Mesendoderm (in vitro differentiated cells): ENCODE measurements at places on chromosomes 5 and 9.

DNA sequence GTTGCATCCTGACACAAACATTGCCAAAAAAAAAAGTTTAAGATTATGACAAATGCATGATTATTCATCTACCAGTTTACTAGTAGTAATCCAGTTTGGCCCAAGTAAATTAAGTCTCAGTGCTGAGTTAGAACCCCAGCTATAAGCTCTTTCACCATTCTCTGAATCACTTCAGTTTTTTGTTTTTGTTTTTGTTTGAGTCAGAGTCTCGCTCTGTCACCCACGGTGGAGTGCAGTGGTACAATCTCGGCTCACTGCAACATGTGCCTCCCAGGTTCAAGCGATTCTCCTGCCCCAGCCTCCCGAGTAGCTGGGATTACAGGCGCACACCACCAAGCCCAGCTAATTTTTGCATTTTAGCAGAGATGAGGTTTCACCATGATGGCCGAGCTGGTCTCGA is 1.5 kb upstream of the PCYOX1L start:
- H3K27ac ChIP-seq: no peak overlapping the region
- H3K4me3 ChIP-seq: no peak overlapping the region
- DNase-seq: no peak
- H3K4me1 ChIP-seq: no peaks in the 10 kb centered on the region
- H3K36me3 ChIP-seq: peaks cover 1% of the 10 kb centered on the region

GRCh38 chr5:139686356-139686705 is 38.2 kb downstream of the CXXC5 start:
- no peak for DNase-seq
- H3K4me3 ChIP-seq: no peak overlapping the region
- H3K4me1 ChIP-seq: peaks cover 32% of the 10 kb centered on the region

DNA sequence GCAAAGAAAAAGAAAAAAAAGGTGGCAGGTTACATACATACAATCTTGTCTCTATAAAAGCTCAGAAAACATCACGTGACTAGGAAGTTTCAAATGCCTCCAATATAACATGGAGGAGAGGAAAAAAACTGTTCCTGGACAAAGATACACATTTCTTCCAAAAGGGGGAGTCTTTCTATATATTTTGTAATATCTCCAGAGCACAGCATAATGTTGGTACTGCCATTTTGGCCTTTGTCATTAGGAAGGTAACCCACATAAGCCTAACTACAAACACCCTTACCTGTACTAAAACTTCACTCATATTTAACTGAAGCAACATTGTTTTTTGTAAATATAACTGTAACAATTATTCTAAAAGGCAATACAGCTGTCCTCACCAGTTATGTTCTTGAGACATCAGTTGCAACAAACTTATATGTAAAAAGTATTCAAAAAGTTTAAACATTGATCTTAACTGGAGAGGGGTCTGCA is 1.2 kb upstream of the BTF3 start:
- H3K27ac ChIP-seq: no peak overlapping the region
- H3K4me3 ChIP-seq: no peak overlapping the region
- H3K36me3 ChIP-seq: no peaks in the 10 kb centered on the region
- no peaks in the 10 kb centered on the region for H3K27me3 ChIP-seq
- H3K4me1 ChIP-seq: peaks cover 3% of the 10 kb centered on the region

DNA sequence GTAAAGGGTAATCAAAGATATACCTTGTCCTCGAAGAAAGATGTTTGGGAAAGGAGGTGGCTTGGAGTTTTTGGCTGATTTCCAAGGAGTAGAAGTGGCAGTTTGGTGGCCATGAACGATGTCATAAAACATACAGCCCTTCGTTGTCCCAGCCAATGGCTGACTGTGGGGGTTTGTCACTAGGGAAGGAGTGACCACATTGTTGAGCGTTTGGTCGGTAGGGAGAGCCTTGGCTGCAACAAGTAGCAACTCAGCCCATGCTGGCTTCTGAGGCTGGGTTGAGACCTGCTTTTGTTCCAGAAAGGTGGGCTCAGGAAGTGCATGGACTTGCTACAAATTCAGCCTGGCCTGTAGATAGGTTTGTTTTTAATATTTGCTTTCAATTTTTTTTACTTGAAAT is 128.3 kb downstream of the BOD1 start:
- no peaks in the 10 kb centered on the region for H3K27me3 ChIP-seq
- H3K4me1 ChIP-seq: no peaks in the 10 kb centered on the region
- no peak overlapping the region for H3K4me3 ChIP-seq
- H3K36me3 ChIP-seq: no peaks in the 10 kb centered on the region
- DNase-seq: no peak
- no peak overlapping the region for H3K27ac ChIP-seq

DNA sequence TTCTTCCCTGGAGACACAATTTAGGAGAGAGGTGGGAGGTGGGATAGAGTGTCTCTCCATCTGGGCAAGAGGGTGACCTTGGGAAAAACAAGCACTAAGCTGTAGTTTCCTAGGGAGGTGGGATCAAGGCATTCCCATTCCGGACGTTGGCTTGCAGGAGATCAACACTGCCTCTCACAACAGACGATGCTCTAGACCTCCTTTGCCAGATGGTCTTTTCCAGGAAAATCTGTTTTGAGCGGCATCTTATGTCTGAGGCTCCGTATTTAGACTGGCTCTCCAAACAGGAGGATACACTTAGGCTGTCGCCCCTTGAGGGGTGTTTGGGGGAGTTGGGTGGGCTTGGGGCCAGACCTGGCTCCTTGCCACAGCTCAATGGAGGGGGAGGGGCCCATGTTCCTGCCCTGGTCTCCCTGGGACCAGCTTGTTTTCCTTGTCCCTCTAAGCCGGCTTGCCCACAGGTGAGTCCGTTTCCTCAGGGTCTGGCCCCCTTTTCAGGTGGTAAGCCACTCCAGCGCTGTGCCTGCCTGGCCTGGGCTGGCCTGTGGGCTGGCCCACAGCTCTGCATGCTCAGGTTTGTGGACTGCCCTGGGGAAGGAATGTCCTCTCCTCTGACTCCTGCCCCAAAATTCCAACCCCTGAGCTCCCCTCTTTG is 2.4 kb downstream of the PSD2 start:
- H3K4me3 ChIP-seq: no peak overlapping the region
- no peak overlapping the region for H3K27ac ChIP-seq
- no peaks in the 10 kb centered on the region for H3K4me1 ChIP-seq
- H3K36me3 ChIP-seq: no peaks in the 10 kb centered on the region
- no peak for DNase-seq
- H3K27me3 ChIP-seq: peaks cover 50% of the 10 kb centered on the region

- H3K27ac ChIP-seq: no peak overlapping the region
- peaks cover 2% of the 10 kb centered on the region for H3K36me3 ChIP-seq
- no peak for DNase-seq
Measured at GRCh38 chr5:14458414-14458813, 123.2 kb upstream of the OTULINL start.

- no peaks in the 10 kb centered on the region for H3K36me3 ChIP-seq
- no peak overlapping the region for H3K4me3 ChIP-seq
- DNase-seq: no peak
- no peak overlapping the region for H3K27ac ChIP-seq
Measured at GRCh38 chr9:29322240-29322639, 1749.0 kb upstream of the C9orf72 start.

- H3K36me3 ChIP-seq: no peaks in the 10 kb centered on the region
- DNase-seq: no peak
- H3K4me1 ChIP-seq: no peaks in the 10 kb centered on the region
- H3K27me3 ChIP-seq: peaks cover 1% of the 10 kb centered on the region
Measured at GRCh38 chr9:108620767-108621166, 235.0 kb downstream of the ACTL7B start.

DNA sequence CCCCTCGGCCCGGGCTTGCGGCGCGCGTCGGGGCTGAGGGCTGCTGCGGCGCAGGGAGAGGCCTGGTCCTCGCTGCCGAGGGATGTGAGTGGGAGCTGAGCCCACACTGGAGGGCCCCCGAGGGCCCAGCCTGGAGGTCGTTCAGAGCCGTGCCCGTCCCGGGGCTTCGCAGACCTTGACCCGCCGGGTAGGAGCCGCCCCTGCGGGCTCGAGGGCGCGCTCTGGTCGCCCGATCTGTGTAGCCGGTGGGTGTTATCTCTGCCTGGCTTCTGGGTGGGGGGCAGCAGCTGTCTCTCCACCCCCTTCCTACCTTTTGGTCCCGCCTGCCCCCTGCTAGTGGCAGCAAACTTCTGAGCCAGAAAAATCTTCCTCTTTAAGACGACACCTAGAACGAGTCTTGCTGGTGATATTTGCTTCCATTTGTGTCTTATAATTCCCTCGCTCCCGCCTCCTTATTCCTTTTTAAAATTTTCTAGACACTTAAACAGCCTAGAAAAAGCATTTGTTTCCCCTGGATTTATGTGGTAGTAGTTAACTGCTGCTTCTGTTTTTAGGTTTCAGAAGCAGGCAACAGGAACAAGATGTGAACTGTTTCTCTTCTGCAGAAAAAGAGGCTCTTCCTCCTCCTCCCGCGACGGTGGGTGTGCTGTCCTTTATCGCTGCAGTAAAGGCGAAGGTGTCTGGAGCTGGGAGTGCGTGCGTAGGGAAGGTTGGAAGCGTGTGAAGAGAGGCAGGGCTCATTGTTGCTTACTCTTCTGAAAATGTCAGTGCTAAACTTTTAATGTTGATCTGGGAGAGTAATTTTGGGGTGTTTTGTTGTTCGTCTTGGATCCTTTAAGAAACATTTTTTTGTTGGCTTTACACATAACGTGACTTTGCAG is 554 bp downstream of the JAK2 start:
- H3K27ac ChIP-seq: peak overlapping the region; percentile 64
- H3K36me3 ChIP-seq: no peaks in the 10 kb centered on the region
- H3K27me3 ChIP-seq: no peaks in the 10 kb centered on the region
- peak; percentile 72 for DNase-seq

DNA sequence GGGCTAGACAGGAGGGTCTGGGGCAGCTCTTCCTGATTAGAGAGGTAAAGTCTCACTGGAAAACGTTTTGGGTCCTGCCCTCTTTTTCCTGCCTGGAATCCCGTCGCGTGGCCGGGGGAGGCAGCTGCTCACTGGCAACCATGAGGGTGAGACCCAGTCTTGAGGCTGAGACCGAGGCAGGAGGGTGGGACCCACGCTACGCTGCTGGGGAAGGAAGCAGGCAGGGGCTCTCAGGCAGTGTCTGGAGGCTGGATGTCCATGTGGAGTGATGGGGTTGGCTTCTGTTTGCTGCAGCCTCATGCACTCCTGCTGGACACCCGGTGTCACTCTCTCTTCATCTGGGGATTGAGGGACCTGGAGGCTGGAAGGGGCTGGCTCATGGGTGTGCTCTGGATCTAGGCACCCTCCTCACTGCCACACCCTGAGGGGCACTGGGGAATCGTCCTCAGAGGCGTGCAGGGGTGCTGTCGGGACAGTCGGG is 11.3 kb upstream of the SLC2A6 start:
- H3K36me3 ChIP-seq: no peaks in the 10 kb centered on the region
- no peak overlapping the region for H3K27ac ChIP-seq

DNA sequence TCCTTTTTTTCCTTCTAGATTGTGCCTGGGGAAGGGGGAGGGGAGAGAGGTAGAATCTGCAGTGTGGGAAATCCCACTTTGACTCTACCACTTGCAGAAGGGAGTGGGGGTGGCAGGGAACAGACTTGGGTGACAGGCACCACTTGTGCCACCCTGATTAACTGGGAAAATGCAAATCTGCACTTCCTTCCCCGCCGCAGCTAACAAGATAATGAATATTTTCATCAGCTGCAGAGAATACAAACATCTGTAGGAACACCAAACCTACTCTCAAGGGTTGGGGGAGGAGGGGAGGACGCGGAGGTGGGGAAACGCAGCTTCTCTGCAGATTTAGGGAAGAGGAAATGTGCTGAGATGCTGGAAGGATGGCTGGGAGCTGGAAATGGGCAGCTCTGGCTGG is 73.5 kb downstream of the TRIM32 start:
- peaks cover 11% of the 10 kb centered on the region for H3K4me1 ChIP-seq
- no peaks in the 10 kb centered on the region for H3K36me3 ChIP-seq
- no peak overlapping the region for H3K4me3 ChIP-seq

DNA sequence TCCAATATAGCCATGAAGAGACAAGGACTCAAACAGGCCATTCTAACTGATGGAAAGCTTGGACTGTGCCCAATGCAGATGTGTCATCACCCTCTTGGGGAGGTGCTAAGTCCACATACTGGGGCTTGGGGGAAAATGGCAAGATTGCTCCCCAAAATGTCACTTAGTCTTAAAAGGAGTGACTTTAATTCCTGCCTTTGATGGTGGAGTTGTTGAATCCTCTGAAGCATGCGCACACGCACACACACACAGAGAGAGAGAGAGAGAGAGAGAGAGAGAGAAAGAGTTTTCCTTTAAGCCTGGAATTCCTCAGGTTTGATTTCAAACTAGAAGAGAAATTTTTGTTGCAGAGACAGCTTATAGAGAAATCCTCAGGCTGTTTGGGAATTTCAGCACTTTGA is 161.9 kb upstream of the GAS1 start:
- H3K27me3 ChIP-seq: no peaks in the 10 kb centered on the region
- no peak overlapping the region for H3K4me3 ChIP-seq
- no peaks in the 10 kb centered on the region for H3K4me1 ChIP-seq
- DNase-seq: no peak

DNA sequence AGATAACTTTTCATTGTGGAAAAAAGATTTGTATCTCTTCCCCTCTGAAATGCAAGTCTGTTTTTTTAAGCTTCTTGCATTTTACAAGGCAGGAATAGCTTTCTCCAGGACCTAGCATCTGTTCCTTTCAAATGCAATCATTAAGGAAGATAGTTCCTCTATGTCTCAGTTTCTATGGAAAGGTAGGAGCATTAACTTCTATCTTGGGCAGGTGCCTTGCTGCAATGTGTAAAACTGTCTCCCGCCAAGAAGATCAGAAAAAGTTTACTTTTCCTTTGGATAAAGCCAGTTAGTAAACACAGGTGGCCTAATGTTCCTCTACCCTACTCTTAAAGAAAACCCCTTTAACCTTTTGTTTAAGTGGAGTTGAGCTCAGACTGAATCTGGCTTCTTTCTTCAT is 560.6 kb upstream of the CYLC2 start:
- no peaks in the 10 kb centered on the region for H3K27me3 ChIP-seq
- no peak overlapping the region for H3K27ac ChIP-seq
- no peaks in the 10 kb centered on the region for H3K36me3 ChIP-seq
- peak; percentile 11 for DNase-seq
- no peak overlapping the region for H3K4me3 ChIP-seq
- no peaks in the 10 kb centered on the region for H3K4me1 ChIP-seq
